ENCODE measurements at places on chromosomes 7 and 10.

DNA sequence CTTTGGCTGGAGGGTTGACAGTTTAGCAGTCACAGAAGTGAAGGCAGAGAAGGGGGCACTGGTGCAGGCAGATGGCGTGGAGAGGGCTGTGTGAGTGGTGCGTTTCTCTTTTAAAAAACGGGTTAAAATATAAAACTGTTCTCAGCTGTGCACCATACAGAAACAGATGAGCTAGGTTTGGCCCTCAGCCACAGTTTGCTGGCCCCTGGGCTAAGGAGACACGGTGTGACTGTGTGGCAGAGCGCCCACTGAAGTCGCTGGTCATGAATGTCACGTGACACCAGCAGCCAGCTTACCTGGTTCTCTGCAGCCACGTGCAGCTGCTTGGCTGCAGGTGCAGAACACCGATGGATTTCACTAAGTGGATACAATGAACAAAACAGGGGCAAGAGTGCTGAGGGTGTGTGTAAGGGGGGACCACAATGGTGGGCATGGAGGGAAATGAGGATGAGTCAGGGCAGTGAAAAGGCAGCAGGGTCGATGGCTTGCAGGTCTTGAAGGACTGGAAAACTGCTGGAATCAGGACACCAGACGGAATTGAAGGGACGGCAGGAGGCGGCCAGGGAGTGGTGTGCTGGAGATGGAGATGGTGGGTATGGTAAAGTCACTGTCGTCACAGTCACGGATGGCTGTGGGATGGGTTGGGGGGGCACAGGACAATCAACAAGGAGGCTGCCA lies 7.4 kb downstream of the ZNF746 start:
- no peak for DNase-seq

- peak; percentile 32 for DNase-seq
These were observed 605 bp upstream of the NFKB2 start for GRCh38 chr10:102394801-102395399.

DNA sequence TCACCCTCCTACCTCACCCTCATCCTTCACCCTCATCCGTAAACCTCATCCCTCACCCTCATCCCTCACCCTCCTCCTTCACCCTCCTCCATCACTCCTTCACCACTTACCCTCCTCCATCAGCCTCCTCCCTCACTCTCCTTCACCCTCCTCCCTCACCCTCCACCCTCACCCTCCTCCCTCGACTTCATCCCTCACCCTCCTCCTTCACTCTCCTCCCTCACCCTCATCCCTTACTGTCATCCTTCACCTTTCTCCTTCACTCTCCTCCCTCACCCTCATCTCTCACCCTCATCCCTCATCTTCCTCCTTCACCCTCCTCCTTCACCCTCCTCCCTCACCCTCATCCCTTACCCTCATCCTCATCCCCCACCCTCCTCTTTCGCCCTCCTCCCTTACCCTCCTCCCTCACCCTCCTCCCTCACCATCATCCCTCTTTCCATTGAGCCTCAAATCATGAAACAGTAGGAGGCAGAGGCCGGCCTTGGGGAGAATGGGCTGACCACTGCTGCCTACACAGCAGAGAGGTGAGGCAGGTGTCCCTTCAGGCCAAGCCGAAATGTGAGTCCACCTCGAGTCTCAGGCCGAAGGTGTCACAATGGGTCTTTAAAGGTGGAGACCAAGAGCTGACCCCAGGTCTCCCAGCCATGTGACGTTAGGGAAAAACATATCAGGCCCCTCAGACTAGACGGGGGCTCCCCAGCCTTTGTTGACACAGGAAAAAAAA lies 53.0 kb downstream of the PDGFA start:
- no peak for DNase-seq

DNA sequence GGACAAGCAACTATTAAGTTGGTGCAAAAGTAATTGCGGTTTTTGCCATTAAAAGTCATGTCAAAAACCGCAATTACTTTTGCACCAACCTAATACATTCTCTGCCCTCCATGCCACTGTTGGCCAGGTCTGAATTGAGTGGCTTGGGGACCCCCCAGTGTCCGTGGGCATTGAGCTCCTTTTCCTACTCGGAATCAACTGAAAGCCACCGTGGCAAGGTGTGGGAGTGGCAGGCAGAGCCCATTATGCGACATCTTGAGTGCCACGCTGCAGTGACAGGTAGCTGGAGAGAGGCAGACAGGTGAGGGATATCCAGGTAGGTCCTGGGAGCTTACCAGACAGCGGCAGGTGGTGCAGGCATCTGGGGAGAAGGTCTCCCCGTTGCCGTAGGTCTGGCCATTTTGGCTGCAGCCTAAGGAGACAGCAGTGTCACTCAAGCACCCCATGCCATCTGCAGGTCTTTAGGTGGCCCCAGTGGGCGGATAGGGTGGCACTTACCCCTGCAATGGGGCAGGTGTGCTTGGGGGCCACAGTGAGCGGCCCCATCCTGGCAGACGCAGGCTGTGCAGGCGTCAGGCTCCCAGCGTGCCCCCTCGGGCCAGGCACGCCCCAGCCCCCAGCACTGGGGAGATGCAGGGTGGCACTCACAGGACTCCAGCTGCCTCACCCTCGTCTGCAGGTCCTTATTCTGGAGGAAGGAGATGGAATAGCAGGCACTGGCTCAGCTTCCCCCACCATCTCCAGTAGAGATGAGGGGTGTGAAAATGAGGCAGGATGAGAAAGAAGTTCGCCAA lies 3.5 kb downstream of the KCP start:
- DNase-seq = no peak

- no peak for DNase-seq
These were observed 549 bp downstream of the GPNMB start for GRCh38 chr7:23247046-23247602.

- DNase-seq = no peak
These were observed 6.2 kb downstream of the ZNF775 start for GRCh38 chr7:150385302-150385723.

GRCh38 chr7:33639552-33640197 lies 265.7 kb upstream of the BMPER start:
- DNase-seq = no peak

DNA sequence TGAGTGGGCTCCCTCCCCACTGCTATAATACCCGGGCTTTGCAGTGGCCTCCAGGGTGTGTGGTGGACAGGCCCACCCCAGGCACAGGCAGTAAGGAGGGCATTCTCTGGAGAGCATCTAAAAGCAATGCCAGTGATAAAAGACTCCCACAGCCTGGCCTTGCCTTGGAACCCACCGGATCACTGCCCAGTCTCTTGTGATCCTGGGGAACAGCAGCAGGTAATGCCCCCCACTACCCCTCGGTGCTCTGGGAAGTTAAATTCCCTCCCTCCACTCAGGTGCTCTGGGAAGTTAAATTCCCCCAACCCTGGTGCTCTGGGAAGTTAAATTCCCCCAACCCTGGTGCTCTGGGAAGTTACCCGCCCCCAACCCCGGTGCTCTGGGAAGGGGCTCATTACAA lies 565.2 kb downstream of the TCERG1L start:
- DNase-seq = no peak

DNA sequence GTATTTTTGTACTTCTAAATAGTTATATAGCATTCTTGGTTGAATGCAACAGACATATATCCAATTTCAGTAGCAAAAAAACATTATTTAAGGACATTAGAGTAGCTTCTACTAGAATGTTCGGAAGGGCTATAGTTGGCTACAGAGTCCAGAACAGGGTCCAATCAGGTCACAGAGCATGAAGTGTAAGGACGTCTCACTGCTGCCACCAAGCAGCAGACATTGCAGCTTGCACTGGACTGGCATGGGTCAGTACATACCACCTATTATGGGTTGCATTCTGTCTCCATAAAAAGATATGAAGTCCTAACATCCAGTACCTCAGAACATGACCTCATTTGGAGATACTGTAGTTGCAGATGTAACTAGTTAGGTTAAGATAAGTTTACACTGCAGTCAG lies 87.3 kb downstream of the LHFPL3 start:
- DNase-seq = no peak

DNA sequence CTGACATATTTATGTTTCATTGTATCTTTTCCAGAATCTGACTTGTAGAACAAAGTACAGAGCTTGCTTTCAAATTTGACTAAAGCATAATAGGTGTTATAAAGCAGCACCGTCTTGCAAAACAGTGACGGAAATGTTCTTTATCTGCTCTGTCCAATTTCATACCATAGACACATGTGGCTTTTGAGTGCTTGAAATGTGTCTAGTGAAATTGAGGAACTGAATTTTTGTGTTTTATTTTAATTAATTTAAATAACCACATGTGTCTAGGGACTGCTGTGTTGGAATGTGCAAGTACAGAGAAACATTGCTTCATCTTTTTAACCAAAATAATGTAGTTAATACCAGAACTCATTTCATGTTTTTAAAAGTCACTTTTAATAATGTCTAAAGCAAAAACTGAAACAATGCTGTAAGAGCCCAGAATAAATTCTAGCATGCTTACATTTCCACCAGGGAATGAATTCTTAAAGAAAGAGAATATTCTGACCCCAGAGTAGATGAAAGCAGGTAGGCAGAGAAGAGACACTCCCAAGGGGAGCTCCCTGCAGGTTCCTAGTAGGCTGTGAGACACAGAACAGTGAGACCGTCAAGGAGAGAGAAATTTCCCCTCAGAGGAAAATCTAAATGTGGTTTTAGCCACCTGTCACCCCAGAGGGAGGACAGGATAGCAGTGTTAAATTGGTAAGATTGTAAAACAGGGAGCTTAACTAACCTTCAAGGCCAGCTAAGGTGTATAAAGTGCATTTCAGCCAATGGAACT lies 175.3 kb upstream of the KMT2E start:
- no peak for DNase-seq

GRCh38 chr10:105288026-105288425 lies 646.9 kb downstream of the SORCS3 start:
- no peak for DNase-seq

DNA sequence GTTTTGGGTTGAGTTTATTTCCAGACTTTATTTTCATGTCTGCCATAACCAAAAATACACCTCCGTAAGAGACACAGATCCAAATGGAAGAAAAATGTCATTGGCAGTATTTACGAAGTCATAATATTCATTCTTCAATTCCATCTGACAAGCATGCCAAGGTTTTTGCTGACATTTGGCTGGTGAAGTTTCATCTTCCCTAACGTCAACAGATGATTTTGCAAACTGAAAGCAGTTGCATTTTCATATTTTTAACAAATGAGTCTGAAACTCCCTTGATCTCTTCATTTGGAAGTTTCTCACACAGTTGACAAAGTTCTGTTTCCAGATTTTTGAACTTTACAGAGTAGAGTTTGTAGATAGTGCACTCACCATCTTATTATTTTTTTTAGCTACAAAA lies 114.5 kb downstream of the CALN1 start:
- no peak for DNase-seq
